Activated CD4-positive, alpha-beta memory T cell treated with anti-CD3 and anti-CD28 coated beads, Interleukin-2, amount 10 ng/mL, durations not matched to agents 7 days and 5 days (primary cell): ENCODE measurements at places on chromosomes 6 and 20.
A peak's percentile ranks its signal among the peaks of the same experiment; 100 is the strongest.

DNA sequence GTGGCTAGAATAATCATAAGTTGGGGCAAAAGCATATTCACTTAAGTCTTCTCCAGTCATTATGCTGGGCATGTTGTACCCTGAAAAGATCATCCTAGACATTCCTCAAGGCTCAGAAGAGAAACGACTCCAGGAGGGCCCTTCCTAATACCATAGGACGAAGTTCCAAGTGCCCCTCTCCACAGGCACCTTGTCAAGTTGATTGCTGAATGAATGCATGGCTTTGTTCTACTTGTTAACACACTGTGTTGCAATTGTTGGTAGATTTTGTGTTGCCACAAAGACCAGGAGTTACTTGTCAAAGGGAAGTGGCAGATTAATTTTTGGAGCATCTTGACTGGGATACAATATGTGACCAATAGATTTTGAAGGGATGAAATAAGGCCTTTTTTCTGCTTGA, 194.3 kb upstream of the SMLR1 start:
- DNase-seq: no peak

DNA sequence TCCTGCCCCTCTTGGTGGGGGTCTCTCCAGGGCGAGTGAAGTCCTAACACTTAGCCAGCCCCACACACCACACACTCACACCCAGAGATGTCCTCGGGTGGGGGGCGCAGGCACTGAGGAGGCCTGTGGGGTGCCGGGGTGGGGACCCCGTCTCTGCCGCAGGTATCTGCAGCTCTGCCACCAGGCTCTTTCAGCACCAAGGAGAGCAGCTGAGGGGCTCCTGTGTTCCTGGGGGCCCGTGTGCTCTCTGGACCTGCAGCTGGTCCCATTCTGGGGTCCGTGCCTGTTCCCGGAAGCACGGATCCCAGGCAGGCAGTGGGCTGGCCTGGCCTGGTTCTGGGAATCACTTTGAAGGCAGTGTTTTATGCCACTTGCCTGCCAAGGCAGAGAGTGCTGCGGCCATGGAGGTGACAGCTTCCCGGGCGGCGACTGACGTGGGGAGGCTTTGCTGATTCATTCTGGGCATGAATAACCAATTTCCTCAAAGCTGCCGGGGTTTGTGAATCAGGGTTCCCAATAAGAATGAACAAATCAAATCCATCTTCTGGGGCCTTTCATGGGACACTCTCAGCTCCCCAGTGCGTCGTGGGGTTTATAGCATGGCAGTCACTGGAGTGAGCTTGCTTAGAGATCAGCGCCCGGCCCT, 54.4 kb upstream of the SLCO4A1 start:
- DNase-seq: peak; percentile 26

- no peak for DNase-seq
Measured at GRCh38 chr6:38498085-38498484, 141.6 kb downstream of the BTBD9 start.

DNA sequence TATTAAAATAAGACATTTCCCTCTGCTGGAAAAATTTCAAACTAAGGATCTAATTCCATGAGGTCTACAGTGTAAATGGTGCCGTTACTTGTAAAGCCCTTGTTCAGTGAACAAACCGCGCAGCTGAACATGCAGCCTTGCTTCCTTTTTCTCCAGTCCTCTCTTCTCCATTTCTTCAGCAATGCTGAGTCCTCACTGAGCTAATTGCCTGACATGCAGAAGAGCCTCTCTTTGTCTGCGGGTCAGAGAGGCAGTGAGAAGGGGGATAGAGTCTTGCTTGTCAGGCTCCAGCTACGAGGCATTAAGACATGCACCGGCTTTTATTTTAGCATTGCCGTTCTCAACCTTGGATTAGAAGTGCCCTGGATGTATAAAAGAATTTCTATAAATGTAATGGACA, 25.7 kb downstream of the ZDHHC14 start:
- no peak for DNase-seq

GRCh38 chr20:31661625-31662371, 24.1 kb downstream of the COX4I2 start:
- DNase-seq: peak; percentile 81

DNA sequence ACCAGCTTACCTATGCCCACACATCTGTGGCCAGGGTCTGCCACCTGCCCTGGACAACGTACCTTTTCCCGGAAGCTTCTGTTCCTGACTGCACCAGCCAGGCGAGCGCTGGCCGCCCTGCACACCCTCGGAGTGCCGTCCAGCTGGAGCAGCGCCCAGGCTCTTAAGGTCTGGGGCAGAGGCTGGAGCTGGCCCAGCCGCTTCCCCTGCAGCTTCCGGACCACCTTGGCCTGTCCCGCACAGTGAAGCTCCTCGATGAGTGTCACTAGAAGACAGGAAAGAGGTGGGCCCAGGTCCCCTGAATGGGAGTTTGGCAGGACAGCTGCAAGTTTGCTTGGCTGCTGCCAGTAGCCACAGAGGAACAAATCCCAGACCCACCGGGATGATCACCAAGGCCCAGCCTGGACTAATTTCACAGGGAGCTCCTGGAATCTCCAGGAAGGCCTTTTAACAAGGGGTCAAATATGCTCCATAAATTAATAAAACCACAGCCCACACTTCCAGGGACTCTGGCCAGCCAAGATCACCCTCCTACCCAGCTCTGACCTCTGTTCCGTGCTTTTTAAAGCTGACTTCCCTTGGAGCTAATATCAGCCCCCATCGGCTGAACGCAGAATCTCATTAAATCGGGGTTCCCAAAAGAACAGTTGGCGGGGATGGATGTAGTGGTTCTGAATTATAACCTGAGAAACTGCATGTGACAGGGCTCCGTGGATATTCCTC, 82.3 kb downstream of the PTPN1 start:
- no peak for DNase-seq

DNA sequence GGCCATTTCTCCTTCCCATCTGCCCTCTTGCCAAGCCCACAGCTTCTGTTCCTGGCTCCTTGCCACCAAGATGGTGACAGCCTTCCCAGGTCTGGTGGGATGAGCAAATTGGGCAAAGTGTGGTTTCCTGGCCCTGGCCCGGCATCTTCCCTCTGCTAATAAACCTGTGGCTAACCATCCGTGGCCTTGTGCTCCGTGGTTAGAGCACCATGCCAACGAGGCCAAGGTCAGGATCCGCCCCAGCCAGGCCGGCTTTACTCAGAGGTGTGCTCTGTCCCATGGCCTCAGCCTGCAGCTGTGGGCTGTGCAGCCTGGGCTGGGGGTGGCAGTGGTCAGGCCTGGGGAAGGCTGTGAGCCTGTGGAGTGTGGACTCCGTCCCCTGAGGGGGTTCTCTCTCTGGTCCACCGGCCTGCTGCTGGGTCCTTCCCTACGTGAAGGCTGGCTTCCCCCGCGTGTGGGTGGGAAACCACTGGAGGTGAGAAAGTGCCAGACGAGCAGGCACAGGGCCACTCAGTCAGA, 117.4 kb downstream of the VEGFA start:
- DNase-seq: no peak

- DNase-seq: no peak
Measured at GRCh38 chr6:132932588-132932987, 118.2 kb downstream of the RPS12 start.

DNA sequence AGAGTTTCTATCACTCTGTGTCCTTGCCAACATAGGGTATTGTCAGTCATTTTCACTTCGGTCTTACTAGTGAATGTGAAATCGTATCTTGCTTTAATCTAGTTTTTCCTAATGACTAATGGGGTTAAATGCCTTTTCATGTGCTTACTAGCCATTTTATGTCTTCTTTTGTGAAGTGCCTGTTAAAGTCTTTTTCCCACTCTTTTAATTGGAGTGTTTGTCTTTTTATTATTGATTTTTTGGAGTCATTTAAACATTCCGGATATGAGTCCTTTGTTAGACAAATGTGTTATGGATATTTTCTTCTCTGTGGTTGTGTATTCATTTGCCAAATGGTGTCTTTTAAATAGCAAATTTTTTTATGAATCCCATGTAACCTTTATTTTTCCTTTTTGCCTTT, 194.6 kb downstream of the CDH26 start:
- no peak for DNase-seq

- no peak for DNase-seq
Measured at GRCh38 chr20:62732031-62732760, 23.6 kb downstream of the NTSR1 start.

DNA sequence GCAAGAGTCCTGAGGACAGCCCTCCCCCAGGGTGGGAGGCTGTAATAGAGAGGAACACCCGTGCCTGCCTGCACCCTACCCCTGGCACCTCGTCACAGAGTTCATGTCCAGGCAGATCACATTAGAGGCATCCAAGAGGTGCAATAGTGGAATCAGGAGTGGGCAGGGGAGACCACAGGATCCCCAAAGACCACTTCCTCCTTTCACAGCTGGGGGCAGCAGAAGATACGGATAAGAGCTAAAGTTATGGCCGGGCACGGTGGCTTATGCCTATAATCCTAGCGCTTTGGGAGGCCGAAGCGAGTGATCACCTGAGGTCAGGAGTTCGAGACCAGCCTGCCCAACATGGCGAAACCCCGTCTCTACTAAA, 1.5 kb upstream of the CAPN11 start:
- DNase-seq: no peak

GRCh38 chr6:64006246-64006645, 370.6 kb downstream of the PHF3 start:
- DNase-seq: no peak

DNA sequence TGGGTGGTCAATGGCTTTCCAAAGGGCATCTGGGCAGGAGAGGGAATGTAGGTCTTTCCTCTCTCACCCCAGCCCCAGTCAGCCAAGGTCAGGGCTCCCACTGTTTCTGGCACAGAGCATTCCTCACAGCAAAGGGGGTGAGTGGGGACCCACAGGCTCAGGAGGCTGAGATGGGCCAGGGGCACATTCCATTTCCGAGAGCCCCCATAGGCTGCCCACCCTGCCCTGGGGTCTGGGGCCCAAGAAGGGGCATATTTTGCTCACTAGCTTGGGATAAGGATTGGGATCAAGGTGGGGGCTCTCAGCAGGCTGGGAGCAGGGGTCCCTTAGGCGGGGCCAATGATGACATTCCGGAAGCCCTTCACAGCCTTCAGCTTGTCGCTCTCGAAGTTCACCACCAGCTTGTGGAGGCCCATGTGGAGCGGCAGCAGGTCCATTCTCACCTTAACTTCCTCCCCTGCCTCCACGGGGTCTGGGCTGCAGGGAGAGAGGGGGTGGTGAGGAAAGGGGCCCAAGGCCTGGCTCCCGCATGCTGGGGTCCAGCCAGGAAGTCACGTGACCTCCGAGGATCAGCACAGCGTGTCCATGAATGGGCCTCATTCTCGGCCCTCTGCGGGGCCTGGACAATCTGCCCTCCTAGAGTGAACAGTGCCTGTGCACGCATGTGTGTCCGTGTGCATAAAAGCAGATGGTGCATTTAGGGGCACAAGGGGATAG, 35.0 kb downstream of the TGM2 start:
- no peak for DNase-seq

GRCh38 chr6:146819596-146820320, 221.0 kb downstream of the ADGB start:
- no peak for DNase-seq

GRCh38 chr6:152721956-152722355, 24.3 kb downstream of the MYCT1 start:
- no peak for DNase-seq

GRCh38 chr20:46915575-46916257, 21.1 kb downstream of the EYA2 start:
- DNase-seq: no peak

- DNase-seq: no peak
Measured at GRCh38 chr6:27144740-27145079, 102.8 kb upstream of the PRSS16 start.
